ENCODE measurements at places on chromosomes 3 and 15.

DNA sequence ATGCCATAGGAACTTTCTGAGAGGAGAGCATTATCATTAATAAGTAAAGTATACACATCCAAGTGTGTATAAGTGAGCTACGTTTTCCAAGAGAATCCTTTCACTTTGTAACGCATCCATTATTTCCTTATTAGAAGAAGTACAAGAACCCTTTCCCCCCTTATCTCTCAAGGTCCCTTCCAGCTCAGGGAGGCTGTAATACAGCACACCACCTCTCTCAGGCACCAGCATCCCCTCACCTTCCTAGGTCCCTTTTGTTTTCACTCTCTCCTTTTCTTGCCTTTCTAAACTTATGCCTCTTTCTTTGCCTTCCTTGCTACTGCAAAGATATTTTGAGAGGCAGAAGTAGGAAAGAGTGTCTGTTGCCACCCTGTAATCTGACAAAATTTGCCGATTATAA lies 446.0 kb downstream of the GRM7 start:
- no peak for DNase-seq

DNA sequence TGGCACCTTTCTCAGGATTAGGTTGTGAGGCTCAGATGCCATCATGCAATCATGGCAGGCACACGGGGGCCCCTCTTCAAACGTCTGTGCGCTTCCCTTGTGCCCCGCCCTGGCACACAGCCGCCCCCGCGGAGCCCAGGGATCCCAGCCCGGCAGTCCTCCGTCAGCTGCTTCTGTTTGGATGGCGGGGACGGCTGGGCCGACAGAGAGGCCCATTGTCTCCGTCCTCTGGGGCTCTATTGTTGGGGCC lies 849 bp upstream of the HDAC11 start:
- DNase-seq = no peak

DNA sequence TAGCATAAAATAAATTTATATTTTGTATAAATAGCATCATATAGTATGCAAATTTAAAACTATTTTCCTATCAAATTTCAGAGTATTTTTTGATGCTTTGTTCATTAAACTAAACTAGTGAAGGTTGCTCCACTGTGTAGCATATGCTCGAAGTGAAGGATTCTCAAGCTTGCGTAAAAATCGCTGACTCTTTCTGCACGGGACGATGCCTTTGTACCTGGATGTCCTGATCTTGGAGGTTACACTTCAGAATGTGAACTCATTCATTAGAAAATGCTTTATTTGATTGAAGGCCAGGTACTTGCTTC lies 305.0 kb downstream of the WDR72 start:
- no peak for DNase-seq

DNA sequence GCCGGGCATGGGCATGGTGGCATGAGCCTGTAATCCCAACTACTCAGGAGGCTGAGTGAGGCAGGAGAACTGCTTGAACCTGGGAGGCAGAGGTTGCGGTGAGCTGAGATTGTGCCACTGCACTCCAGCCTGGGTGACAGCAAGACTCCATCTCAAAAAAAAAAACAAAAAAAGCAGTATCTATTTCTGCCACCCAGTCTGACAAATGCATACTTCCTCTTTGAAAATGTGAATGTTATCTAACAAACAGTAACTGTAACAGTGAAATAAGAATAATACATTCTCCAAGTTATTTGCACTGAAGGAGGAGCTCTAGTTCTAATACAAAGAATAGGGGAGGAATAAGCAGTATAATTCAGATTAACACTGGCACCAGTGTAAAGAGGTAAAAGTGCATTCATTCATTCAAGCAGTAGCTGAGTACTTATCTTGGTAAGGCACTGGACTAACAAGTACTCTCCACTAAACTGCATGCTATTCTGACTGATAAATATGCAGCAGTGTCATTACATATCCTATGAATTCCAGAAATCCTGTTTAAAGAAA lies 12.9 kb downstream of the VPS13C start:
- DNase-seq = no peak

GRCh38 chr15:89371228-89372044 lies 36.8 kb upstream of the POLG start:
- no peak for DNase-seq

DNA sequence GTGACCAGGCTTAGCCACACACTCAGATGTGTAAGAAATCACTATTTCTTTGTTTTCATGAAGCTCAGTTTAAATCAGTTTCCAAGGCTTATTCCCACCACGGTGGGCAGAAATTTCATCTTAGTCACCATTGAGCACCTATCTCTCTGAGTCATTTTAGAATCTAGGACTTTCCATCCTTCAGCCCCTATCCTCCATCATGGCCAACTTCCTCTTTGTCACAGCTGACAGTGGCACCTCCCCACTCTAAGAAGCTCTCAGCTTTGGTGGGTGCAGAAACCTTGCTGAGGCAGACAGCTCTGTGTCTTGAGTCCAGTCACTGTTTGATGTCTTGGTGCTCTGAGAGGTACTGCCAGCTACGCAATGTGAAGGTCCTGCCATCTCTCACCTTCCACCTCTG lies 32.9 kb downstream of the SNTN start:
- DNase-seq = no peak

- no peak for DNase-seq
These were observed 40.2 kb downstream of the GPR156 start for GRCh38 chr3:120244834-120245225.

- no peak for DNase-seq
These were observed 44.5 kb downstream of the ATP6V1A start for GRCh38 chr3:113791381-113791780.

- no peak for DNase-seq
These were observed 75.8 kb downstream of the CPN2 start for GRCh38 chr3:194275291-194275690.

DNA sequence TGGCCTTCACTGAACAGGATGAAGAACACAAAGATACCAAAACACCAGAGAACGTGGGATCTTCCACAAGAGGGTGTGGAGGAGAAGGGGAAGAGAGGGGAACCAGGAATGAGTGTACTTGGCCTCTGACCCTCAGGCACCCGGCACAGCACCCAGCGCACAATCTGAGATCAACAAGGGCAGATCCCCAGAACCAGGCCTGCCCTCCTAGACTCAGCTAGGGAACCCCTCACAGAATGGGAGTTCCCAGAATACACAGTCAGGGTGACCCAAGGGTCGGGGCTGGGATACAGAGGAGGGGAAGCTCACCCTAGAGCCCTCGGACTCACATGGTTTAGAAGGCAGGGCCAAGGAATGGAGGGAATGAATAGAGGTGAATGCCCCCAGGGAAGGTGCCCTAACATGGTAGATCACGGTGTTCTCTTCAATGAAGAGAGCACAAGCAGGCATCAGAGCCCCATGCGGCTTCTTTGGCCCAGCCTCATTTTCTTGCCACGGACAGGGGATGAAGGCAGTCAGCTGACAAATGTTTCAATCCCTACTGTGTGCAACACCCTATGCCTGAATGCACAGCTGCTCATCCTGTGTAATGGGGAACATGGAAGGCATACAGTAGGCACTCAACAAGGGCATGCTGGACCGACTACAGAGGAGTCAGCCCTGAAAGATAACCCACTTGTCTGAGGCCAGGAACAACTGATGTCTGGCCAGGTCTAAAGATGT lies 13.1 kb downstream of the BMF start:
- DNase-seq = no peak

DNA sequence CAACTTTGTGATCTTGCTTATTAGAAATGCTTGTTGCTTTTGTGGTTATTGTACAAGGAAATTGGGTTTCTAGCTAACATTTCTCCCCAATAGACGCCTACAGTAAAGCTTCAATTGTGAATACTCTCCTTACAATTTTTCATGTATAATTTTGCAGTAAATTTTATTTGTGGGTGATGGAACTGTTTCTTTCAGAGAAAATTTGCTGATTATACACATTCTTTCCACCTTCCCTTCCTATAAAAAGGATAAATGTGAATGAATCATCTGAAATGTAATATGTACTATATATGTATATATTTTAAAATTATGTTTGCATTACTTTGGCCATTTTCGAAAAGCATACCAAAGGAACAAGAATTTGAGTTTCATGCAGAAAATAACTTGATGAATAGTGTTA lies 162.7 kb upstream of the CRBN start:
- DNase-seq = no peak

DNA sequence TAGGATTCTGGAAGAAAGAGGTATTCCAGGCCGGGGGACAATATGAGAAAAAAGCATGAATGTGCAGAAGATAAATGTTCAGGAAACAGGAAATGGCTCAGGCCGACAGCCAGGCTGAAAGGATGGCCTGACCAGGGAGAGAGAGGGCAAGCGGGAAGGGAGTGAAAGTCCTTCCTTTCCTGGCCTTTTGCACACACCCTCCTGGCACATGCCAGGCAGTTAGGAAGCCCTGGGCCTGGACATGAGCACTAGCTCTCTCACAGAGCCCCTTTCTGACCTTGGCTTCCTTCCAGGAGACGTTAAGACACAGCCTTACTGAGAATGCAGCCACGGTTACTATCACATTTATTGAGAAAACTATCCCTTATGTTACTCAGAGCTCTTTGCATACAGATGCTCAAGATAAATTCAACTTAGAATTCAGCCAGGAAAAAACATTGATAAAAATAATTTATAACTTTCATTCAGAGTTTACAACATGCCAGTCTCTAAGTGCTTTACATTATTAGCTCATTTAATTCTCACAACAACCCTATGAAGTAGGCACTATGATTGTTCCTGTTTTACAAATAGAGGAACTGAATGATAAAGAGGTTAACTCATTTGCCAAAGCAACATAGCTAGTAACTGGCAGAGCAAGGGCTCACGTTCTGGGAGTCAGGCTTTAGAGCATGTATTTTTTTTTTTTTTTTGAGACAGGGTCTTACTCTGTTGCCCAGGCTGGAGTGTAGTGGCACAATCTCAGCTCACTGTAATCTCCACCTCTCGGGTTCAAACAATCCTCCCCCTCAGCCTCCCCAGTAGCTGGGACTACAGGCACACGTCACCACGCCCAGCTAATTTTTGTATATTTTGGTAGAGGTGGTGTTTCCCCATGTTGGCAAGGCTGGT lies 39.4 kb upstream of the SMAD3 start:
- peak; percentile 60 for DNase-seq

DNA sequence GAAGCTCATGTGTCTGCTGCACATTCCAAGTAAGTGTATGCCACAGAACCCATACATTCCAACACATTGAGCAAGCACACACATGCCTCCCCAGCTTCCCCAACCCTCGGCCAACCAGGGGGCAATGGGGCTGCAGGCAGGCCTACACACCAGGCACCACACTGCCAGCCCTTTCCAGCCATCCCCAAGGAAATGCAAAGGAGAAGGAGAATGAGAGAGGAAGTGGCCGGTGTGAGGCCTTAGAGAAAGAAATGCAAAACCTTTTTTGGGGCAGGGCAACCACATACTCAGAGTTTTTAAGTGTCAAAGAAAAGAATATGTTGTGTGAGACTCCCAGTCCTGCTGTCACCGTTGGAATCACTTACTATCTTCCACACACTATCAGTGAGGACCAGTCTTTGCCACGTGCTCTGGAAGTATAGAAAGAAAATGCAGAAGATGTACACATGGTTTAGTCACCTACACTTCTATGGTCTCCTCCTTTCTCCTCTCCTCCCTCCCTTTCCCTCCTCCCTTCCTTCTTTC lies 11.1 kb downstream of the IGF2BP2 start:
- DNase-seq = peak; percentile 69

- no peak for DNase-seq
These were observed 9.2 kb downstream of the PPM1L start for GRCh38 chr3:160765211-160765610.

GRCh38 chr15:92848852-92849598 lies 51.1 kb upstream of the CHD2 start:
- peak; percentile 65 for DNase-seq
